ENCODE measurements at places on chromosomes 2 and 18.

GRCh38 chr2:9941996-9942390 lies 9.5 kb upstream of the GRHL1 start:
- no peak for DNase-seq

- no peak for DNase-seq
Observed at GRCh38 chr2:47189635-47190034, 34.5 kb upstream of the STPG4 start.

DNA sequence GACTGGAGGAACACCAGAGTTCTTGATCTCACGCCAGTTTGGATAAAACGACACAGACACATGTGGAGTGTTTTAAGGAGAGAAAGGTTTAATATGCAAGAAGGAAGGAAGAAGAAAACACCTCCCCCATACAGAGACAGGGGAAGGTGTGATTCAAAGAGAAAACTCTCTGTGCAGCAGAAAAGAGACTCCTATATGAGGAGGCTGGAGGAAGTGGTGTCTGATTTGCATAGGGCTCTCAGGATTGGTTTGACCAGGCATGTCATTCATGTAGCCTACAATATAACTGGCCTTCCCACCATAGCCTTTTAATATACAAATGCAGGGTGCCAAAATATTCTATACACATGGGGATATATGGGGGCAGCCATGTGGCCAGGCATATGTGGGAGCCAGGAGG lies 1386.5 kb downstream of the RPIA start:
- DNase-seq = no peak

DNA sequence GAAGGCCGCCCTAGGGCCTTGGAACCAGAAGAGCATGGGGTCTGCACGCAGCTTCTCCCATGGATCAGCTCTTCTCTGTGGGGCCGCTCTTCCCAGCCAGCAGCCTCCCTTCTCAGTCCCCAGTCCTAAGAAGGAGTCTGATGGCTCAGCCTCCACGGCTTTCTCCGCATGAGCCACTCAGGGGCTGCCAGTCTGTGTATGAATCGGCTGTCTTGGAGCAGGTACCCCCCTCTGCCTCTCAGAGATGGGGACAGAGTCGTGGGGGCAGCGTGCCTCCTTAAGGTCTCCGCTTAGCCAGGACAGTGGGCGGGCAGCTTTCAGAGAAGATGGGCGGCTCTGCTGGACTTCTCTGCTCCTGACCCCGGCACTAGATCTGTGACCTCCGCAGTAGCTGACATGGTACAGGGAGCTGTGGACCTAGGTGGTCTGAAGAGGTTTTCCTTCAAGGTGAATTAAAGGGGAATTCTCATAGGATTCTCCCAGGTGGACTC lies 21.6 kb downstream of the INPP5D start:
- DNase-seq = no peak

DNA sequence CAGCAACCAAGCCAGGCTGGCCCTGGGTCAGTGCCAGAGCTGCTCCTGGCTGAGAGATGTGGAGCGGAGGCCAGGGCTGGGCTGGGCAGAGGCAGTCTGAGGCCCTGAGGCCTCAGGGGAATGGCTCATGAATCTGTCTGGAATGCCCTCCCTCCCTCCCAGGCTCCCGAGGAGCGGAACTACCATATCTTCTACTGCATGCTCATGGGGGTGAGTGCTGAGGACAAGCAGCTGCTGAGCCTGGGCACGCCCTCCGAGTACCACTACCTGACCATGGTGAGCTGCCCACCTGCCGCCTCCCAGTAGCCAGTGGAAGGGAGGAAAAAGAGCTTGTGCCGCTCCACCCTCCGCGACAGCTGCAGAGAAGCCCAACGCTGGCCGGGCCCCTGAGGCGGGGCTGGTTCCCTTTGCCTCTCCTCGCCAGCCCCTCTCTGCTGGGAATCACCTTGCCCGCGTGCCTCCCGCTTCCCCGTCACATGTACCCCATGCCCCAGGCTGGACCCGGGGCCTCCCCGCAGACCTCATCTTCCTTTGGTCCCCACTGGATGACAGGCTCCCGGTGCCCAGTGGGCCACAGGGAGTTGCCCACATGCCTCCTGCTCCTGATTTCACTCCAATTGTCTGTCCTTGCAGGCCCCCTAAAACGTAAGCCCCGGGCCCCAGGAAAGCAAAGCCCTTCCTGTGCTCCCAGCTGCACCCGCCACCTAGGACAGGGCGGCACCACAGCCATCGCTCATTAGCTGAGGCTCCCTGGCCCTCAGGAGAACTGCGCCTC lies 41.1 kb downstream of the MYO7B start:
- DNase-seq = no peak

DNA sequence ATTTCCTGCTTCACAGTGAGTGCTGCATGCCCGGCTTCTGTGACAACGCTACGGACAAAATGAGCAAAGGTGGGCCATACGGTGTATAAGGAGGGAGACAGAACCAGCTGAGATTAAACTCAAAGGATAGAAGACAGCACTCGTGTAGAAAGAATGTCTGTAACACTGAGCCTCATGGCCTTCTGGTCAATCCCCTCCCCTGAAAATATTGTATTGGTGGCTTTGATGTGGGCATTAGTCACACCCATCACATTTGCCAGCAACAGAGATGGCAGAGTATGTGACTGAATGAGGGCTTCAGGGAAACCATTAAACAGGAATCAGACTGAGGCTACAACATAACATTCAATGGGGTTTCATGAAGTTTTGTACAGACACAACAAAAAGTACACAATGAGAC lies 287.8 kb upstream of the CCDC68 start:
- no peak for DNase-seq

- DNase-seq = no peak
Observed at GRCh38 chr18:25287106-25287505, 64.9 kb downstream of the ZNF521 start.

DNA sequence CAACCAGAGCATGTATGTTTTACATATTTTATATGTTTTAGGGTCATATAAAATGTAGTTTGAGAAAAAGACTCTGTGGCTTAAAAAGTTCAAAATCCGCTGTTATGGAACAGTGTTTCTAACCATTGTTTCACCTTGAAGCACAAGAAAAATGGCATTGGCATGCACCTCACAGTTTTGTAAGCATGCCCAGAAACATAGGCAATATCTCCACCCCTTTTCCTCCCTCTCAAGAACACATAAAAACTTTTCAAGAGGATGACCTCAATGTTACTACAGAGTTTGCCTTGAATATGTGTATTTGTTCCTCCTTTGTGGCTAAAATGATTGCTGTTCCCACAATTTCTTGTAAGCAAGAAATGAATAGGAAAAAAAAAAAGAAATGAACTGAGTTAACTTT lies 29.3 kb upstream of the SLC40A1 start:
- DNase-seq = no peak

DNA sequence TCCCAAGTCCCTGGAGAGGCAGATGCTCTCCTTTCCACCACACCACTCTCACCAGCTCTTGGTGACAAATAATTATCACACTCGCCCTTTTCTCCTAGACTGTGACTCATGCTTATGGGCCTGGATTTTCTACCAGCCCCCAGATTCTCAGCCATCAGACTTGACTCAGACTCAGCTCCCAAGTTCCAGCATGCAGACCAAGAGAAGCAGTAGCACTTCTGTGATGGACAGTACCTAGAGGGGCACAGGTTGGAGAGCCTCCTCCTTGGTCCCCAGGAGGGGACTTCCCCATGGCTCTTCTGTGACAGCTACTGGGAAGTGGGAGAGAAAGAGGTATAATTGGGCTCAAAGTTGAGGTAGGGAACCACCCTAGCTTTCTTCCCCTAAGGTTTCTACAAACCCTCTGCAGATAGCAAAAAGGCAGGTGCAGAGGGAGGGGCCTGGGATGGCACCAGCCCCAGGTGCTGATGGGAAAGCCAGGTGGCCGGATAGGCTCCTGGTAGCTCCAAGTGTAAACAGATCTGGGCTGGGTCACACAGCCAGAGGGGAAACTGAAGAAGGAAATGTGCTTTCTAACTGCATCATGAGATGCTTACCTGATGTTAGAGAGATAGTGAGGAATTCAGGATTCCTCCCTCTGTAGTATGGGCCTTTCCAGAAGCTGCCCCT lies 4.1 kb downstream of the TCF23 start:
- no peak for DNase-seq

- DNase-seq = no peak
Observed at GRCh38 chr18:36160959-36161371, 26.3 kb upstream of the MOCOS start.

- DNase-seq = no peak
Observed at GRCh38 chr2:46635442-46635841, 156.1 kb downstream of the TMEM247 start.

DNA sequence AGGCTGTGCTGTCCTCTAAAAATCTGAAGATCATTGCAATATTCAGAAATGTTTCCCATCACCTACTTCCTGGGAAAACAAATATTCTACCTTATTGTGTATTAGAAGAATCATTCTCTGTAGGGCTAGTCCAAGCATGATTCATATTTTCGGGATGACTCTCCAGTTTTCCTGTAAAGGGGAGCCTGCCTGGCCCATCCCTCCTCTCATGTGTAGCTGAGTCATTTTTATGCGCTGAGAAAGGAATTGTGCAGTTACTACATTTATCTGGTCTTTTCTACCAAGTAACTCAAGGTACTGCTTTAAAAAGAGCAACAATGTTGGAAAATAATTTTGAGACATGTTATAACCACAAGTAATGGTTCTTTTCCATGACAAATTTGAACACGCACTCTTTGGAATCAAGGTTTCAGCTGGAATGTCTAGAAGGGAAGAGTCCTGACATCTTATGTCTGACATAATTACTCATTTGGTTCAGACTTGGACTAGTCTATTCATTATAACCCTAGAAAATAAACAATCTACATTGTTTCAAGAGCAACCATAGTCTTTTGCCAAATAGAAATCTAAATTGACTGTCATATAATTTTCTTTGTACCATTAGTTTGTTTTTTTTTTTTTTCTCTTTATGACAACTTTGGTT lies 6.6 kb downstream of the DSG3 start:
- no peak for DNase-seq

DNA sequence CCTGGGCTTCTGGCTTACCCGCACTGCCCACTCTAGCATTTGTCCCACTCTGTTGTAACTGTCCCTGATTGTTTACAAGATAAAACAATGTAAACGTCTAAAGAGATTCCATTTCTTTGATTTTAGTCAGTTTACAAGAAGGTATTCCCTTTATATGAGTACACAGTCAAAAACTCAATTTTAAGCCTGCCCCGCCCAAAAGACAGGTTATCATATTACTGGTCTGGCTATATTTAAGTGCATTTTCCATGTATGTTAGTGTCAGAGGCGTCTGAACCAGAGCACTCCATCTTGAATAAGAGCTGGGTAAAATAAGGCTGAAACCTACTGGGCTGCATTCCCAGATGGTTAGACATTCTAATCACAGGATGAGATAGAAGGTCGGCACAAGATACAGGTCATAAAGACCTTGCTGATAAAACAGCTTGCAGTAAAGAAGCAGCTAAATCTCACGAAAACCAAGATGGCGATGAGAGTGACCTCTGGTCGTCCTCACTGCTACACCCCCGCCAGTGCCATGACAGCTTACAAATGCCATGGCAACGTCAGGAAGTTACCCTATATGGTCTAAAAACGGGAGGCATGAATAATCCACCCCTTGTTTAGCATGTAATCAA lies 15.0 kb downstream of the GPR45 start:
- DNase-seq = no peak
